ENCODE measurements at places on chromosomes 7 and 10.
A peak's percentile ranks its signal among the peaks of the same experiment; 100 is the strongest.

- H3K27ac ChIP-seq = no peak overlapping the region
- H3K4me1 ChIP-seq = peaks cover 7% of the 10 kb centered on the region
- H3K36me3 ChIP-seq = no peaks in the 10 kb centered on the region
Measured at GRCh38 chr10:97037365-97038361, 148.1 kb downstream of the SLIT1 start.

DNA sequence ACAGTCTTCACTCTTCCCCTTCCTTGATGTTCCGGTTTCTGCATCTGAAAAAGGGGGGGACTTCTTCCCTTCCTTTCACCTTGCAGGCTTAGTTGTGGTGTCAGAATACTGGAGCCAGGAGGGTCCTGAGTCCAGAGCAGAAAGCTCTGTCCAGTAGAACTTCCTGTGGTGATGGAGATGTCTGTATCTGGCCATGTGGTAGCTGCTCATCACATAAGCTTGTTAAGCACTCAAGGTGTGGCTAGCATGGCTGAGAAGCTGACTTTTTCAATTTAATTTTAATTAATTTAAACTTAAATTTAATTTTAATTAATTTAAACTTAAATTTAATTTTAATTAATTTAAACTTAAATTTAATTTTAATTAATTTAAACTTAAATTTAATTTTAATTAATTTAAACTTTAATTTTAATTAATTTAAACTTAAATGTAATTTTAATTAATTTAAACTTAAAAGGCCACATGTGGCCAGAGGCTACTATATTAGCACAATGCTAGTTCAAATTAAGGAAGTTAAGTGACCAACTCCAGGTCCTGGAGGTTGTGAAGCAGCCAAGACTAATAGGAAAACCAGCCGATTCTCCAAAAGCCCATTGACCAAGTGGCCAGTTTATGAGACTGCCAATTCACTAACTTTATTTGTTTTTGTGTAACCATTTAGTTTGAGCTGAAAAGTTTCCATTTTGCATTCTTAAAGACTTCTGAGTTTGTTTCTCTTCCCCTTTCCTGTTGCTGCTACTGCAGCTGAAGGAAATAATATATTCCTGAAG is 16.3 kb downstream of the MSRB2 start:
- H3K36me3 ChIP-seq = peaks cover 33% of the 10 kb centered on the region
- no peaks in the 10 kb centered on the region for H3K4me1 ChIP-seq
- no peak for DNase-seq

DNA sequence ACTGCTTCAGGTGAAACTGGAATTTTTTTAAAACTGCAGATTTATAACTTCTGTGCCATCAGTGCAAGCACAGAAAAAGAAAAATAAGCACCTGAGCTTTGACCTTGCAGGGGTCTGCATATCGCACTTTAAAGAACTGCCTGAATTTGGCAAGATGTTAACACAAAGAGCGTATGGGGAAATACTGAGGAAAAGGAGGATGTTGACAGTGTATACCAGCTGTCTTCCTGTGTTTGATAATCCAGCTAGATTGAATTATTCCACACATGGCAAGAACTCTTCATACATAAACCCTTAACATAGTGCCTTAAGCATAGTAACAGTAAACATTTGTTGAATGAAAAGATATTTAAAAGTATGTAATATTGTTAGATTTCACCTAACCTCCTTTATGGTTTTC is 30.0 kb downstream of the SMC3 start:
- H3K36me3 ChIP-seq = peaks cover 22% of the 10 kb centered on the region
- peaks cover 5% of the 10 kb centered on the region for H3K4me1 ChIP-seq
- H3K27me3 ChIP-seq = no peaks in the 10 kb centered on the region
- H3K27ac ChIP-seq = no peak overlapping the region

DNA sequence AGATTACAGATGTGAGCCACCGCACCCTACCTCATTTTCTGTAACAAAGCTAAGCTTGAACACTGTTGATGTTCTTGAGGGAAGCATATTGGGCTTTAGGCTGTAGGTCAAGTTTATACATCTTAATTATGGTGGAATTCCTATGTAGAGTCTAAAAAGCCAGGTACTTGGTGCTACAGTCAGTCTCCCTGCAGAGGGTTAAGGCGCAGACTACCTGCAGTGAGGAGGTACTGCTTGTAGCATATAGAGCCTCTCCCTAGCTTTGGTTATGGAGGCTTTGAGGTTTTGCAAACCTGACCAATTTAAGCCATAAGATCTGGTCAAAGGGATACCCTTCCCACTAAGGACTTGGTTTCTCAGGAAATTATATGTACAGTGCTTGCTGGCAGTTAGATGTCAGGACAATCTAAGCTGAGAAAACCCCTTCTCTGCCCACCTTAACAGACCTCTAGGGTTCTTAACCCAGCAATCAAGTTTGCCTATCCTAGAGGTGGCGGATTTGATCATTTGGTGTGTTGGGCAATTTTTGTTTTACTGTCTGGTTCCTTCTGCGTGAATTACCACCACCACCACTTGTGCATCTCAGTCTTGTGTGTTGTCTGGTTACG is 6.0 kb downstream of the PPIA start:
- peaks cover 30% of the 10 kb centered on the region for H3K36me3 ChIP-seq
- DNase-seq = no peak
- no peak overlapping the region for H3K27ac ChIP-seq
- H3K4me1 ChIP-seq = peaks cover 20% of the 10 kb centered on the region

DNA sequence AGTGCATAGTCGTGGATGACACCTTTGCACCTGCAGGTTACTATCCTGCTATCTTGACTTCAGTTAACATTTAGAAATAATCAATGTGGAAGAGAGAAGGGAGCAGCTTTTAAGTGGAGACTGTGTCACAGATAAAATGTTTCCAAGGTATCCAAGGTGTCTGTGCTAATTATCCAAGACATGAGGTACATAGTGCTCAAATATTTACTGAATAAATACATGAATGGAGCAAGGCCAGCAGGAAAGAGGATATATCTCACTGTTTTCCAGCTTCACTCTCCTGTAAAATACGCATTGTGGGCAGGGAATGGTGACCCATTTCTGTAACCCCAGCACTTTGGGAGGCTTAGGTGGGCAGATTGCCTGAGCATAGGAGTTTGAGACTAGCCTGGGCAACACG is 552.4 kb downstream of the PHTF2 start:
- no peak overlapping the region for H3K27ac ChIP-seq
- no peak overlapping the region for H3K4me3 ChIP-seq
- DNase-seq = no peak
- H3K36me3 ChIP-seq = no peaks in the 10 kb centered on the region
- no peaks in the 10 kb centered on the region for H3K27me3 ChIP-seq

DNA sequence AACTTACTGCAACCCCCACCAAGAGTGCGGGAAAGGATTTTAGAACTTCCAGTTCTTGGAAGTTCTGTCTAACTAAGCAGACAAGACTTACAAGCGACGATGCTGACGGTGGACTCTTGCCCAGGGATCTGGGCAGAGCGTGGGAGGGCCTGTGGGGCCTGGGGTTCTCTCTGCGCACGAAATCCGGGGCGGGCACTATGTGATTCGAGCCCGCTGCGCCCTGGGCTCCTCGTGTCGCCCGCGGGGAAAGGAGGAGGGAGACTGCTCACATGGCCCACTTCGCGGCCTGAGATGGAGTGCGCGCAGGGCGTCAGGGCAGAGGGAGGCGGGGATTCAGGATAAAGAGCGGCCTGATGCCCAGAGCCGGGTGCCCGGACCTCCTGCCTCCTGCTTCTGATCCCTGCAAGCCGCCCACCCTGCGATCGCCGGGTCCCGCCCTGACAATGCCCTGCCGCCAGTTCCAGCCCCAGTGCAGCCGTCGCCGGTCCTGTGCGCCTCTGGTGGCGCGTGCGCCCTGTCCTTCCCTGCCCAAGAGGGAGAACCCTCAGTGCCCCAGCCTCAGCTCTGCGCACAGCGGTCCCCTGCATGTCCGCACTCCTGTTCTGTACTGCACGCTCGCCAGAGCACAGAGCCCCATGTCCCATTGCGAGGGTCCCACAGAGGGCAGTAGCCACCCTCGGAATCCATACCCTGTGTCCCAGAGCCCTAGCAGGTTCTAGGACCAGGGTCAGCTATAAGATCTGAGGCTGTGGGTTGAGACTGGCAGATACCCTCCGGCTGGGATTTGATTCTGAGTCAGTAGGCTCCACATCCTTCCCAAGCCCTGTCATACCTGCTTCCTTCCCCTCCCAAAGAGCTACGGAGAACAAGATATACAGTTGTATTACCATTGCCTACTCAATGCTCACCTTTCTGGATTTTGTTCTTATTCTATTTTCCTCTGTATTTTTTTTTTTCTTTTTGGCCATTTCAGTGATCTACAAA is 99.4 kb upstream of the TMEM106B start:
- no peak overlapping the region for H3K27ac ChIP-seq
- peaks cover 7% of the 10 kb centered on the region for H3K4me1 ChIP-seq
- H3K36me3 ChIP-seq = no peaks in the 10 kb centered on the region
- DNase-seq = peak; percentile 8
- H3K4me3 ChIP-seq = peak overlapping the region; percentile 32
- H3K27me3 ChIP-seq = peaks cover 15% of the 10 kb centered on the region

DNA sequence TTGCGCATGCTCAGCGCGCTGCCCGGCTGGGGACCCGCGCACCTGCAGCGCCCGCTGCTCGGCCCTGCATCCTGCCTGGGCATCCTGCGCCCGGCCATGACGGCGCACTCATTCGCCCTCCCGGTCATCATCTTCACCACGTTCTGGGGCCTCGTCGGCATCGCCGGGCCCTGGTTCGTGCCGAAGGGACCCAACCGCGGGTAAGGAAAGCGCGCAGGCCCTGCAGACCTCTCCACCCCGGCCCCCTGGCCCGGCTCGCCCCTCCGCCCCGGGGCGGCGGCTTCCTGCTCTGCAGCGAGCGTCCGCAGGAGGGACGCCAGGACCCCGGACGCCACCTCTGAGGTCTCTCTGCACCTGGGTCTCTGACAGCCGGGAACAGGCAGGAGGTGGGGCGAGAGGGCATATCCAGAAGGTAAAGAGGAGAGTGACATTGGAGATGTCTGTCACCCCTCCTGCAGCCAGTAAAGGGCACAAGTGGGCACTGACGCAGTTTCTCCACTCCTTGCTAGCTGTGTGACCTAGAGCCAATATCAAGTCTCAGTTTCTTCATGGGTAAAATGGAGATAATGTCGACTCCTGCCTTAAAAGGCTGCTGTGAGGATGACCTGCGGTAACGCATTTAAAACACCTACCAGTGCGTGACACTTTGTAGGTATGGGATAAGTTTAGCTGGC is 338 bp downstream of the ATP6V0E2 start:
- peaks cover 8% of the 10 kb centered on the region for H3K4me1 ChIP-seq
- H3K27me3 ChIP-seq = no peaks in the 10 kb centered on the region
- H3K27ac ChIP-seq = no peak overlapping the region
- H3K36me3 ChIP-seq = no peaks in the 10 kb centered on the region

DNA sequence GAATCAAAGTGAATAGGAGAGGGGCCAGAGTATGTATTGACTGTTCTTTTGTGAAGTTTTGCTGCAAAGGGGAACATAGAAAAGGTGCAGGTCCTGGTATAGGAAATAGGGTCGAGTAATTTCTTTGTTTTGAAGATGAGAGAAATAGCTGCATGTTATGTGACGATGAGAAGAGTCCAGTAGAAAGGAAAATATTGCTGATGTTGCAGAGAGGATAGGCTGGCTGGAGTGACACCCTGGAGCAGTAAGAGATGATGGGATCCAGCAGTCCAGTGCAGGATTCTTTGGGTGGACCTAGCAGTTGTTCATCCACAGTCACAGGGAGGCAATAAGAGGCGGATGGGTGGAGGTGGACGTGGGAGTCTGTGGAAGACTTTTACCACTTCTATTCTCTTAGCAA is 2.1 kb upstream of the BMS1 start:
- H3K27ac ChIP-seq = no peak overlapping the region
- no peaks in the 10 kb centered on the region for H3K27me3 ChIP-seq
- no peak overlapping the region for H3K4me3 ChIP-seq
- DNase-seq = no peak
- H3K4me1 ChIP-seq = peaks cover 5% of the 10 kb centered on the region

DNA sequence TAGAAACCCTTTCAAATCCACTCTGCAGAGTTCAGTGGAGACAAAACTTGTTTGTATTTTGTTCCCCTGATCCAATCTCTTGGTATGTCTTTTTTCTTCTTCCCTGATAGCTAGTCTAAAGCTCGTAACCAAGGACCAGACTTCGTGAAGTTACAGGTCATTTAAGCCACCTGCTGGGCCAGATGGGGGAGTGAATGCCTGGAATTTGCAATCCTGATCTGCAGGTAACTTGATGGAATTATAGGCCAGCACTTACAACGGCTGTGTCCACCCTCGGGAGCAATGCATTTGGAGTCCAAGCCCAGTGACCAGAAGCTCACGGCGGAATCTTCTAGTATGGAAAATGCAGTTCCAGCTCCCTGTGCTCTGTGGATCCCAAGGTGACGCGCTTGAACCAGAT is 566.9 kb downstream of the TCERG1L start:
- H3K27ac ChIP-seq = no peak overlapping the region
- no peak for DNase-seq
- H3K4me3 ChIP-seq = no peak overlapping the region
- H3K36me3 ChIP-seq = no peaks in the 10 kb centered on the region

- no peaks in the 10 kb centered on the region for H3K27me3 ChIP-seq
- no peak overlapping the region for H3K4me3 ChIP-seq
- H3K36me3 ChIP-seq = peaks cover 30% of the 10 kb centered on the region
- no peaks in the 10 kb centered on the region for H3K4me1 ChIP-seq
Measured at GRCh38 chr7:137879357-137880158, 32.8 kb upstream of the DGKI start.

DNA sequence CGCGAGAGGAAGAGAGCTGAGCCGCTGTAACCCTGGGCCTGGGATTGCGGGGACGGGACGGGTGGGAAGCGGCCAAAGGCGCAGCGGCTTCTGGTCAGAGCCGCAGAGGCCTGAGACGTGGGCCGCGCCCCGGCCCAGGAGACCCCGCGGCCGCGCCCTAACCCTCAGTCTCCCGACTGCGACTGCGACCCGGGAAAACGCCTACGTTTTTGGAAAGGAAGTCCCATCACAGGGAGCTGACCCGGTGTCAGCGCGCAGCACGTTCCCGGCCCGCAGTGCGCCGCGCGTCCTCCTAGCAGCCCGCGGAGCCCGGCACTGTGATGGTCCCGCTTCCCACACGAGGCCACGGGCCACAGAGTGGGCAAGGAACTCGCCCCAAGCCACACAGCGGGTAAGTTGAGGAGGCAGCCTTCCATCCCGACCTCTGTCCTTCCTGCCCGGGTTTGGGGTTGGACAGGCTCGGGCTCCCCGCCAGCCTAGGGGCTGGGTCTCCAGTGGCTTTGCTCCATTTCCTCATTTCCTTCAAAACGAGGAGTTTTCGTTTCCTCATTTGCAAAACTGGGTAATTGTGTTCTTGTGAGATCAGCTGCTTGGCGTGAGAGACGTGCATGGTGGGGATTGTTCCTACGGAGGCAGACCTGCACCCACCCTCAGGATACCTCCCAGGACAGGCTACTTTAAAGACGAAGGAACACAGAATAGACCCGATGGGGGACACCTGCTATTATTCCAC is 1.2 kb downstream of the GPNMB start:
- H3K27me3 ChIP-seq = peaks cover 21% of the 10 kb centered on the region
- no peaks in the 10 kb centered on the region for H3K36me3 ChIP-seq
- peak overlapping the region; percentile 60 for H3K4me3 ChIP-seq
- peak; percentile 22 for DNase-seq
- H3K4me1 ChIP-seq = peaks cover 11% of the 10 kb centered on the region
- no peak overlapping the region for H3K27ac ChIP-seq

- H3K36me3 ChIP-seq = no peaks in the 10 kb centered on the region
- H3K27ac ChIP-seq = no peak overlapping the region
- no peak for DNase-seq
- H3K4me3 ChIP-seq = no peak overlapping the region
- H3K4me1 ChIP-seq = no peaks in the 10 kb centered on the region
Measured at GRCh38 chr10:72037266-72037665, 51.1 kb downstream of the SPOCK2 start.

Data from common myeloid progenitor, CD34-positive (primary cell).